Stimulated activated CD8-positive, alpha-beta memory T cell treated with anti-CD3 and anti-CD28 coated beads, Interleukin-7, amount 100 ng/mL, for 1 hour (primary cell): ENCODE measurements at places on chromosomes 7 and 10.

DNA sequence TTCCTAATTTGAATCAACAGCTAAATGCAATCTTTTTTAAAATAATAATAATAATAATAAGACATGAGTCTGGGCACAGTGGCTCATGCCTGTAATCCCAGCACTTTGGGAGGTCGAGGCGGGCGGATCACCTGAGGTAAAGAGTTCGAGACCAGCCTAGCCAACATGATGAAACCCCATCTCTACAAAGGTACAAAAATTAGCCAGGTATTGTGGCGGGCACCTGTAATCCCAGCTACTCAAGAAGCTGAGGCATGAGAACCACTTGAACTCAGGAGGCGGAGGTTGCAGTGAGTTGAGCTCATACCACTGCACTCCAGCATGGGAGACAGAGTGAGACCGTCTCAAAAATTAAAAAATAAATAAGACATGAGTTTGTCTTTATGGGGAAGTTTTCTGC lies 3.9 kb downstream of the DIP2C start:
- DNase-seq = no peak

GRCh38 chr10:24989867-24990266 lies 26.1 kb downstream of the ENKUR start:
- DNase-seq = no peak

GRCh38 chr7:41774966-41775365 lies 72.1 kb upstream of the INHBA start:
- no peak for DNase-seq

DNA sequence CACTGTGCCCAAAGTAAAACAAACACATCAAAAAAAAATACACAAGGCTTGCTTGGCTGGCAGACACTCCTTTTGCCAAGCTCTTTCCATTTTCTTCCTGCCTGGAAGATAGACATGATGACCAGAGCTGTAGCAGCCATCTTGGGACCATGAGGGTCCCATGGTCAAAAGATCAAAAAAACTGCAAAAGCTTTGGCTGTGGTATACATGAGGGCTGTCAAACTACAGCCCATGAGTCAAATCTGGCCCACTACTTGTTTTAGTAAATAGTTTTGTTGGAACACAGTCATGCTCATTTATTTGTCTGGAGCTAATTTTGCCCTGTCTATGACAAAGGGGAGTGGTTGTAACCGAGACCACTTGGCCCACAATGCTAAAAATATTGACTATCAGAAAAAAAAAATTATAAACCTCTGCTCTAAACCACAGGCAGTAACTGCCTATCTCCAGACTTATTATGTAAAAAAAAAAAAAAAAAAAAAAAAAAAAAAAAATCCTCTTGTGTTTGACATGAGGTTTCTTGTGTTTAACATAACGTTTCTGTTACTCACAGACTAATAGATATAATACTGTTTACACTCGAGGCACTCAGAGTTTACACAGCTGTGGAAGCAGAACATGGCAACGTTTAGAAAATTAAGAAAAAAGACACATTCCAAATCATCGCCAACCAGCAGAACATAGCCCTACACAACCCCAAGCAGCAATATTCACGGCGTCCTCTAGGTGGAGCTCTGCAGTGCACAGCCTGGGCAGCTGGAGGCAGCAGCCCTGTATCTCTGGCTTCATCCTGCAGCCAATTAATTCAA lies 36.9 kb downstream of the ASB13 start:
- DNase-seq = peak; percentile 74

- DNase-seq = no peak
Observed at GRCh38 chr7:154304740-154305700, 252.8 kb downstream of the DPP6 start.

GRCh38 chr10:21049482-21049881 lies 152.4 kb upstream of the NEBL start:
- no peak for DNase-seq

DNA sequence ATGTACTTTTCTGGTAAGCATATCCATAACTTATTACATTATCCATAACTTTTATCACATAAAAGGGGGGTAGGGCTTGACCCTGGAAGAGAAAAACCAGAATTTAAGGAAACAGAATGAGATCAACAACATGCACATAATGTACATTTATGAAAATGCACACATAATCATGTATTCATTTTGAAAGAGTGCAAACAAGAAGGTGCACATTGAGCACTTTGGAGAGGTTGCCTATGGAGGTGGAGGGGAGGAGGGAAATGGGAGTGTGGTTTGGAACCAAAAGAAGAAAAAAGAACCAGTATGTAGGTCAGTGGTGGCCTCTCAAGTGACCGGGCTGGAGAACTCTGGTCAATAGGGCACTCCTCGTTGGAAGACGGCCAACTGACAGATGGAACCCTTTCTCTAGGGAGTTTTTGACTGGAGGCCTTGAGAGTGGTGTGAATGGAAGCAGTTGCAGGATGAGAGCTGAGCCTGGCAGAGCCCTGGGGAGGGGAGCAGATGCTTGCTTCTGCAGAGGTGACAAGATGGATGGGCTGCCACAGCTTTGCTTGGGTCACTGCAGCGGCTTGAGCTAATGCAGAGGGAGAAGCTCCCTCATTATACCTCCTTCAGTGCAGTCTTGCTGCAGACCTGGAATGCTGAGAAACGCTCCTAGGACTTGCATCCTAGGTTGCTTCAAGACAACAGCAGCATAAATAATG lies 192.7 kb downstream of the SEC23IP start:
- no peak for DNase-seq

GRCh38 chr7:46524350-46524749 lies 603.3 kb upstream of the IGFBP3 start:
- no peak for DNase-seq

DNA sequence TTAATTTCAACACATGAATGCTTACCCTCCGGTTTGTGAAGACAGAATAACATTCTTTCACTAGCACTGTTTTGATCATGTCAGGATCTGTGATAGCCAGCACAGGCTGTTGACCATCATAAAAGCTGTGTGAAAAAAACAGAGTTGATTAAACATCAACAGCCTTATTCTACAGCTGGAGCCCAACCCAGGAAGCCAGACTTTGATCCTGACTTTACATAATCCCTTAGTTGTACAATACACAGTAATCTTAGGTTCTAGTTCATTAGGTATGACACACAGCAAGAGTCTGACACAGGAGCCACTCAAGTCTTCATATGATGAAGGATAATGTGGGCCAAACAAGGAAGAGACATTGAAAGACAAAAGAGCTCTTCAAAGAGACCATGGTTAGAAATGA lies 11.4 kb downstream of the CYP3A4 start:
- DNase-seq = no peak

DNA sequence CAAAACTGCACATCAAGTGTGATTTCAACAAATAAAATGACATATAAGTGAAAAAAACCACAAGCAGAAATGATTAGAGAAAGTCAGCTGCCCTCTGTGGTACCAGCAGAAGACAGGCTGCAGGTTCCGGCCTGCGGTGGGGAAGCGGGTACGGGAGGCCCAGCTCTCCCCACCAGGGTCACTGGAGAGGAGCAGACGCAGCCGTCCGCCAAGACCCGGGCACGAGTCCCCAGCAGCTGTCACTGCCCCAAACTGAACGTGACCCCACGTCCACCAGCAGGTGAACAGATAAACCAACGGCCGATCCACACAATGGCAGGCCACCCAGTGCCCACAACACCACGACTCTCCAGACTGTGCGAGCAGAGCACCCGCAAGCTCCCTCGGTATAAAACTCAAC lies 16.1 kb upstream of the MICALL2 start:
- DNase-seq = no peak

DNA sequence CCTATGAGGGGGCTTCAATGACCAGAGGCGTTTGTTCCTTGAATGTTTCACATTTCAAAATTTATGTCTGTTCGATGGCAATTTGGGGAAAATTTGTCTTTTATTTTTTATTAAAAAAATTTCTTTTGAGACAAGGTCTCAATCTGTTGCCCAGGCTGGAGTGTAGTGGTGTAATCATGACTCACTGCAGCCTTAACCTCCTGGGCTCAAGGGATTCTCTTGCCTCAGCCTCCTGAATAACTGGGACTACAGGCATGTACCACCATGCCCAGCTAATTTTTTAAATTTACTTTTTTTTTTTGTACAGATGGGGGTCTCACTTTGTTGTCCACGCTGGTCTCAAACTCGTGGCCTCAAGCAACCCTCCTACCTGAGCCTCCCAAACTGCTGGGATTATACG lies 39.7 kb downstream of the OTUD1 start:
- DNase-seq = no peak

DNA sequence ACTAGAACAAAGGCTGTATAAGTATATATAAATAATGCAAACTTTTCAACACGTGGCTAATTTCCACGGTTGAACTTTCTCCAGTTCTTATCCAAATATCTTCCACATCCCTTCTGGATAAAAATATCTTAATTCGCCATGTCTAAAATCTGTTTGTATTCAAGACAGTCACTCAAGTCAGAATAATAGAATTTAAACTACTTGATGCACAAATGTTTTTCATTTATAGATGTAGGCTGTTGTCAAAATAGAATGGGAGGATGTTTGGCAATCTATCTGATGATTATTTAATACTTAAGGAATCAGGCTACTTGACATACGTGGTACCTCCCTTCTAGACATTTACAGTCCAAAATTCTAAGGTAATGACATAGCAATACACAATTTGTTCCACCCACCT lies 204.3 kb downstream of the TWIST1 start:
- DNase-seq = no peak

- no peak for DNase-seq
Observed at GRCh38 chr7:158372400-158373342, 215.0 kb downstream of the PTPRN2 start.

- no peak for DNase-seq
Observed at GRCh38 chr7:133275446-133276095, 22.7 kb downstream of the EXOC4 start.

DNA sequence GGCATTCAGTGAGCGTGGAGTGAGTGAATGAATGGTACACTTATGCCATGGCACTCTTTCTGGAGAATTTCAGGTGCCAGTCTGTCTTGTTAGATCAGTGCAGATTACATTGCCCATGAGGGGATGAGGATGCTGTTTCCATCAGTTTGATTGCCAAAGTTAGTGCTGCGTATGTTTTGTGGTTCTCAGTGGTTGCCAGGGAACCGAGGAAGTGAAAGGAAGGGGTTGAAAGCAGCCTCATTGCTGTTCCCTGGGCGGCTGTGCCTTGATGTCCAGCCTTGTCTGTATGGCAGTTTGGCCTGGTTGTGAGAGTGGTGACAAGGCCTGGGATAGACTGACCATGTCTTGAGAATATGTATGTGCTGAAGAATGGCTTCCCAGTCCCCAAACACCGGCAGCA lies 30.2 kb downstream of the WBP1L start:
- DNase-seq = no peak

DNA sequence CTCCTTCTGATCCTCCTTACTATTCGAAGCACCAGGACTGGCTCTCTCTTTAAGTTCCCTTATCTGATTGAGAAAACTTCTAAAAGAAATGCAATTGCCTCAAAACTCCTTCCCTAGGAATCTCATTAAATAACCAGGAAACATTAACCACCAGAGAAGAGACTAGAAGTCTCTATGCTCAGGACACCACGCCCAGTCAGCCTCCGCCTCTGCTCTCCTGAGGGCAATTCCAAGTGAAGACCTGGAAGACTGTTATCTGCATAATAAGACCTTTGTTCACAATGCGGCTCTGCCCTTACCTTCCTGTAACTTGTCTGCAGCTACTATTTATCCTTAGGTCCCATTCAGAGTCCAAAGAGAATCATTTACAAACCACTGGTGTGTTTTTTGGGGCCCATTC lies 78.8 kb downstream of the ELMO1 start:
- no peak for DNase-seq

DNA sequence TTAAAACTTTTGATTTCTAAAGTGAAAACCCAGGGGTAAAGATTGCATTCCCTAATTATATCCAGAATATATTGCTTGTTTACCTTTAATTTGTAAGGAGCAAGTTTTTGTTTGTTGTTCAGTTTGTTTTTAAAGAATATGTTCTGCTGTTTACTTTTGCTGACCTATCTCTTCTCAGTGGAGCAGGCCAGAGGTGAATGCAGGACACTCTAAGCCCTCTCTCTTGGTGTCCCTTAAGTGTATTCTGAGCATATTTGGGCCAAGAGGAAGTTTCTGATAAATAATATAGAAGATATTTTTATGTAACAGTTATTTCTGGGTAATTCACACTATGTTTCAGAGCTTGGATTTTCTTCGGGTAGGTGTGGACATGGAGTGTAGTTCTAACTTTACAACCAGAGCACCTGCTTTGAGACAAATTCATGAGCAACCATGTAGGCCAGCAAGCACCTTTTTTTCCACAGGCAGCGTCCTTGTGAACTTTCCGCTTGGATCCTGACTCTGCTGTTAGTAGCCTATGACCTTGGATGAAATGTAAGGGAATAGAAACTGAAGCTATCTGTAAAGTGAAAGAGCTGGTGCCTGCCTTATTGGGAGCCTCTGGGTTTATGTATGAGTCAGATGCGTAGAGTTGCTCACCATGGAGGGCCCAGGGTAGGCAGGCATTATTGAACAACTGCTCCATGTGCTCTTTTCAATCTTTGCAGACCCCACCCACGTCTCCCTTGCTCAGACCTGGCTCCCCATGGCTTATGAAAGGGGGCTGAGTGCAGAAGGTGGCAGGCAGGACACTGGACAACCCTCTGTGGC lies 16.1 kb downstream of the OGDH start:
- no peak for DNase-seq

DNA sequence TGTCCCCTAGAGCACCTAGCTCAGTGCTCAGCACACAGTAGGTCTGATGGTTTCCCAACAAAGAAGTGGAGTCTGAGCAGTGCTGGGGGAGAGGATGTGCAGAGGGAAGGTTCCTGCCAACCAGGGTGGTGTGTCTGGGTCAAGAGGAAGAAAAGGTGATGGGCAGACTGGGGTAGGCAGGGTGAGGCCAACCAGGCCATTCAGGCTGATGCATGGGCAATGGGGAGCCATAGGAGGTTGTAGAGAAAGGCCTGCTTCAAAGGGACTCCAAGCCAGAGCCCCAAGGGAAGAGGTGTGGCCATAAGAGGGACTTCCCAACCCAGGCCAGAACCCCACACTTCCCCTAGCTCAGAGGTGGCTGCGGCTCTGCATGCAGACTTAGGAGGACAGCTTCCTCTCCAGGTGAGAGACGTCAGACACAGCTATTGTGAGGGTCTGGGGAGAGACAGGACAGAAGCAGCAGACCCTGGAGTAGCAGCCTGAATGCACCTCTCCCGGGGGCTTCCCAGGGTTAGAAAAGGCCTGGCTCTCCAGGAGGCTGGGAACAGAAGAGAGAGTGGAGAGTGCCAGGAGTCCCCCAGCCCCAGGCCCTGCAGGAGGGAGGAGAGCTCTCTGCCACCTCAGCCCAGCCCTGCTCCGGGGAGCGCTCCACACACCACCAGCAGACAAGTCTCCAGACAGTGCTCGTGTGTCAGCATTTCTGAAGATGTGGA lies 87.4 kb upstream of the ZMIZ1 start:
- no peak for DNase-seq

- DNase-seq = no peak
Observed at GRCh38 chr10:7311218-7311849, 99.5 kb downstream of the SFMBT2 start.

- no peak for DNase-seq
Observed at GRCh38 chr10:61456095-61456789, 3.1 kb upstream of the TMEM26 start.

DNA sequence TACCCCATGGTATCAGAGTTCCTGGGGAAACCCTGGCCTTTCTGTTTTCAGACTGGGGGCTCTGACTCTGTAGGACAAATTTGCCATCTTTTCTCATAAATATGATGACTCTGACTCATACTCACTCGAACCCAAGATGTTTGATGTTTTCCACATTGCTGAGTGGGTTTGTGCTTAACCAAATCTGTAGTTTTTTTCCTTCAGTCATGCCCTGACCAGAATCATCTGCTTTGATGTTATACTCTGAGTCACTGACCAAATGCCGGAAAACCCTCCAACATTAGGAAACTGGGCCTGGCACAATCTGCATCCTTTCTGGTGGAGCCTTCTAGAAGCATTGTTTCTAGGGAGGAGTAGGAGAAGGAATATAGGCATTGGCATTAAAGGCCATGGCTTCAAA lies 118.7 kb downstream of the C10orf105 start:
- no peak for DNase-seq
